ENCODE measurements at places on chromosomes 12 and 14.

DNA sequence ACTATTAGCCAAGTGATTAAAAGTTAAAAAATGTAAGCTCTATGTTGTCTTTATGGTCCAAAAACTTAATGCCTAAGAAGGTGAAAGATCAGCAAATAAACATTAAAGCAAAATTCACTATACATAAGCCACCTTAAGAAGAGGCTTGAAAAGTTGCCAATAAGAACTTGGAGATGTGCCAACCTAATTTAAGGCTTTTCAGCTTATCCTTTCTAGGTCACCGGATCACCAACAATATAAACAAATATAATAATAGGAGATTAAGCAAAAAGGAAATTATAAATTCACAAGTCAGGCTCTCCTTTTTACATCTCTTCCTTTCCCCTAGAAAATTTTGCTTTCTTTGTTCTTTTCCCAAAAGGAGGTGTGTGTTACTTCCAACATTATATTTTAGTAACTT, 30.9 kb downstream of the SLC2A3 start:
- DNase-seq, result no peak

- DNase-seq, result no peak
These were observed 171.8 kb downstream of the DUSP6 start for GRCh38 chr12:89180496-89180895.

DNA sequence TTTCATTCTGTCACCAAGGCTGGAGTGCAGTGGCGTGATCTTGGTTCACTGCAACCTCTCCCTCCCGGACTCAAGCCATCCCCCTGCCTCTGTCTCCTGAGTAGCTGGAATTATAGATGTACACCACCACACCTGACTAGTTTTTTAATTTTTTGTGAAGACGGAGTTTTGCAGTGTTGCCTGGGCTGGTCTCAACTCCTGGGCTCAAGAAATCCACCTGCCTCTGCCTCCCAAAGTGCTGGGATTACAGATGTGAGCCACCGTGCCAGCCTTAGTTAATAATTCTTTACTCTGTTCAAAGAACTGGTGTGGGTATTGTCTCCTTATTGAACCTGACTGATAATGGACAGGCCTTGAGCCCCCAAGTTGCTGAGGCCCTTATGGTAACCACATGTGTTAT, 10.4 kb upstream of the KRT7 start:
- no peak for DNase-seq

GRCh38 chr12:88185988-88186387, 43.9 kb downstream of the TMTC3 start:
- DNase-seq, result peak; percentile 86

GRCh38 chr12:75766263-75767160, 255.1 kb upstream of the KRR1 start:
- peak; percentile 74 for DNase-seq

- DNase-seq, result peak; percentile 36
These were observed 50.0 kb upstream of the STON2 start for GRCh38 chr14:81450100-81450531.

- peak; percentile 79 for DNase-seq
These were observed 124.6 kb downstream of the ERC1 start for GRCh38 chr12:1115484-1116231.

DNA sequence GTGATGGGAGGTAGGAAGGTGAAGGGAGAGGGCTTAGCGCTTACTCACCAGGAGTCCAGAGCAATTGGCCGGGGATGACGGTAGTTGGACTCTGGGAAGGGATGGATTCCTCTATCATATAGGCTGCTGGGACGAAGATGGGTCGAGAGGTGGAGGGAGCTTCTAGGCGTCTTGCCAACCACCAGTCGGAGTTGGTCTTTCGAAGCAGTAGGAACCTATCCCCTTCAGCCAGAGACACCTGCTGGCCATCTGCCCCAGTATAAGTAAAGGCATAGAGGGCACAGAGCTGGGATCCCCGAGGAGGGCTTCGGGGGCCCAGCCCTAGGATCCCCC, 657 bp downstream of the ARHGAP9 start:
- no peak for DNase-seq

DNA sequence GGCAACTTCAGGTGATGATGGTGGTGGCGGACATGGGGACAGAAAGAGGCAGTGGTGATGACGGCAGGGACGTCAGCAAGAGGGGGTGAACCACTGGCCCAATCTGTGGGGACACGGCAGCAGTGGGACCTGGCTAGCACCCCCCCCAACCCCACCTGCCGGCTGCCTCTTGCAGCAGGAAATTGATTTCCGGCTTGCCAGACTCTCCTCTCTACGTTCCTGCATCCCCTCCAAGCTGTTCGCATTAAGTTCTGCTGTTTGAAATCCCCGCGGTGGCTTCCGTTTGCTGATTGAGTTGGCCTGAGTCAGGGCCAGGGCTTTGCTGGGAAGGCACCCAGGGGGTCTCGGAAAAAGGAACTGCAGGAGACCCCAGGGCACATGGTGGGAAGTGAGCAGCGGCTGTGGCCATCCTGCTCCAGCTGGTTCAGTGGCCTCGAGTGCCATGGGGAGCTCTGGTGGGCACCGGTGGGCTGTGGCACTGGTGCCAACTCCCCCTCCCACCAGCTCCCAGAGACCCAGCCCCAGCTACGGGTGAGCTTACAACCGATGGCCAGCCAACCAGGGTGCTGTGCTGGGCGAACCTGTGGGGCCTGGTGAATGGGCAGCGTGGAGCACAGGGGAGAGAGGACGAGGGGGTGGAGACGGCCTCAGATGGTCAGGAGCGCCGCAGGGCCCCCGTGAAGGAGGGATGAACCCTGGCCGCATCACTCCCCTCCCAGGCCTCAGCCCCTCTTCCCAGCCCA, 14.6 kb upstream of the NUDT14 start:
- DNase-seq, result no peak

GRCh38 chr14:51926449-51926848, 62.9 kb upstream of the RTRAF start:
- no peak for DNase-seq

GRCh38 chr14:104292084-104292970, 153.9 kb downstream of the KIF26A start:
- no peak for DNase-seq

DNA sequence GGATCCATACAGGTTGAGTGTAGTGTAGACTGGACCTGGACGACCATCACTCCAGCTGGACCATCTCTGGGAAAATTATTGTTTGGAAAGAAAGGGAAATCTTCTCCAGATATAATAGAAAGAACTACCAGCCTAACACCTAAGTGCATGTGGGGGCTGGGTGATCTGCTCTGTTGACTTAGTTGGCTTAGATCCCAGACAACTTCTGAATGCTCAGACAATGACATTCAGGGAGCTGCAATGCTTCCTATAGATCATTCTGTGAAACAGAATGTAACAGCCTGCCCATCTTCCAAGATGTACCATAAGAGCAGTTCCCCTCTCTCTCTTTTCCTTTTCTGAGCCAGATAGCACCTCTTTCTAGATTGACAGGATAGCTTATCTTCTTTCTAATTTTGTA, 572.8 kb upstream of the STXBP6 start:
- DNase-seq, result no peak

DNA sequence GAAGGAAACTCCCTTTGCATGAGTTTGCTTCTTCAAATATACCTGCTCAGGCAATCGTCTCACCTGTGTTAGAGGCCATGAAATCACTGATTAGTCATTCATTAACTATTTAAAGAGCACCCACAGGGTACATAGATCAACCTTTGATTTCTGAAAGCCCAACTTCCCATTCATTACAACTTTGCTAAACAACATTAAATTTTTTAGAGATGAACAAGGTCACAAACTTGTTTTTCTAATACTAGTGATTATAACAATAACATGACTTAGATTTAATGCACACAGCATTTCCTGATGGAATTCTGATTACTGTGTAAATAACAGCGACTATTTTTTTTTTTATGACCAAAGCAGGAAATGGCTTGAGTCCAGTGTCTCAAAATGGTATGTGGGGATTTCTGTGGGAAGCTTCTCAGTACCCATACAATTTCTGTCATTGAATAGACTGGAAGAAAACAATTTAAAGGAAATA, 5.4 kb upstream of the ERO1A start:
- no peak for DNase-seq

- peak; percentile 9 for DNase-seq
These were observed 61.0 kb upstream of the BTG1 start for GRCh38 chr12:92206596-92206995.

- DNase-seq, result peak; percentile 76
These were observed 34.6 kb downstream of the SPRING1 start for GRCh38 chr12:116703214-116703795.

DNA sequence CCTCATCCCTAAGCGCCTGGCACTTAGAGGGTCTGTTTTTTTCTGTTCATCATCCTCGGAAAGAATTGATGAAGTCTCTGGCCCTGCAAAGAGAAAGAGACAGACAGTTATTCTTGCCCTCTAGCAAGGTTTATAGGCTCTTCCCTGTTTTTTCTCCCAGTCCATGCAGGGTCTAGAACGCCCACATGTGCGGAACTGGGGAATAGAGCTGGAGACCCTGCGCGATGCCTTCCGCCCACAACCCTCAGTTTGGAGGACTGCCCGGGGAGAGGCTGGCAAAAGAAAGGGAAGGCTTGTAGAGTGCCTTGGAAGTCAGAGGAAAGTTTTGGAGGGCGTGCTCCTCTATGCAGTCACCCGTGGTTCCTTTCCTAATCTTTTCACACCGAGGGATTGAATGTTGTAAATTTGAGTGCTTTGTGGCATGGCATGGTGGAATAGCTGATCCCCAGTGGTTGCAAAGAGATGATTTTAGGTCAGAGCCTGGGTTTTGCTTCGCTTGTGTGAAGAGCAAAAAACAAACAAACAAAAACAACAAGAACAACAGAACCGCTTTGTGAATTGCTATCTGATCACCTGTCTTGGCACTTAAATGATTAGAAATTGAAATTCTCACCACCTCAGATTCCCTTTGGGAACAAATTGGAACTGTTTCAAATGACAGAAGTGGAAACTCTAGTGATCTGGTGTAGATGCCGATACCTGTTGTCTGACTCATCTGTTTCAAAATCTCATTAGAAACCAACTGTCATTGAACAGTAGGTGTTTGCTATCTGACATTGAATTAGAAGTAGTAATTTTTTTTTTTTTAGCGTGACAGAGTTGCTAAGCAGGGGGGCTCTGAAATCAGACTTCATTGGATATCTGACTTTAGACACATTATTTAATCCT, 947 bp downstream of the GAS2L3 start:
- peak; percentile 51 for DNase-seq

- DNase-seq, result peak; percentile 26
These were observed 91.9 kb downstream of the ARMH4 start for GRCh38 chr14:58060077-58060476.

DNA sequence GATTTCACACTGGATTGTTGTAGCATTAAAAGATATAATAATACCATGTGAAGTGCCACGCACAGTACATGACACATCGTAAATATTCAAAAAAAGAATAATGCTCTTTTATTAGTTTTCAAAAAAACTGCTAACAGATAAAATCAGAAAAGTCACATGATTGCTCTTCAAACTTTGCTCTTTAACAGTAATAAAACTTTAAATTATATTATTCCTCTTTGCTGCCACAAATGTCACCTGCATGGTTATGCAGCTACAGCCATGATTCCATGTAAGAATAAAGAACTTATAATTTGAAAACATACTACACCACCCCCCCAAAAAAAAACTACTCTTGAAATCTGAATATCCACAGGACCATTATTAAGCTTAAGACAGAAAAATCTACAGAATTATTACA, 90.0 kb downstream of the SLC2A13 start:
- no peak for DNase-seq

DNA sequence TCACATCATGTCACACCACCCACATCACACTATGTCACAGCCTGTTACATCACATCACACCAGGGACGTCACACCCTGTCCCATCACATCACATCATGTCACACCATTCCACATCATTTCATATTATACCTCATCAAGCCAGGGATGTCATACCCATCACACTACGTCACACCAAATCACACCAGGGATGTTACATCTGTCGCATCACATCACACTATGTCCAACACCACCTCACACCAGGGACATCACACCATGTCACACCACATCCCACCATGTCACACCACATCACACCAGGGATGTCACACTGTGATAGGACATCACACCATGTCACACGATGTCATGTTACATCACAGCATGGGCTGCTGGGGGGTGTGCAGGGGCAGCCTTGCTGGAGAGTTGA, 110.6 kb downstream of the TMEM121 start:
- no peak for DNase-seq

- no peak for DNase-seq
These were observed 64.6 kb downstream of the ATG14 start for GRCh38 chr14:55347040-55347439.

DNA sequence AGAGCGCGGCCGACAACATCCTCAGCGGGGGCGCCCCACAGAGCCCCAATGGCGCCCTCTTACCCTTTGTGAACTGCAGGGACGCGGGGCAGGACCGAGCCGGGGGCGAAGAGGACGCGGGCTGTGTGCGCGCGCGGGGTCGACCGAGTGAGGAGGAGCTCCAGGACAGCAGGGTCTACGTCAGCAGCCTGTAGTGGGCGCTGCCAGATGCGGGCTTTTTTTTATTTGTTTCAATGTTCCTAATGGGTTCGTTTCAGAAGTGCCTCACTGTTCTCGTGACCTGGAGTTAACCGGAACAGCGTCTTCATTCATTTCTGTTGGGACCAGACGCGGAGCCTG, 103.8 kb upstream of the FKBP4 start:
- no peak for DNase-seq

GRCh38 chr12:128637642-128638606, 185.8 kb downstream of the SLC15A4 start:
- DNase-seq, result no peak

DNA sequence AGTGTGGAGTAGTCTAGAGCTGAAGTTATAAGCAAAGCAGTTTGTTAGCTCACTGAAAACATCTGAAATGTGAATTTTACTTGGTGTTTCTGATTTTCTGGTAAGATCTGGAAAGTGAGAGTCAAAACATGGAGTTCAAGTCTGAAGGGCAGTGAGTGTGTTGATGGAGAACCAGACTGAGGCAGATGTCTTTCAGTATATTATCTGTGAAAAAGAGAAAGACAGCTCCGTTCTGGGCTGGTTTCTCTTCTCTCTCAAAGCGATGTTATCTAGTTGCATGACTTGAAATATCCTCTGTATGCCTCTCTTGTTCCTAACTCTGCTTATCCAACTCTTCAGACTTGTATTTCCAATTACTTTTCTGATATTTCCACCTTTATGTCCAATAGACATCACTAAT, 381.9 kb upstream of the RGS6 start:
- no peak for DNase-seq

DNA sequence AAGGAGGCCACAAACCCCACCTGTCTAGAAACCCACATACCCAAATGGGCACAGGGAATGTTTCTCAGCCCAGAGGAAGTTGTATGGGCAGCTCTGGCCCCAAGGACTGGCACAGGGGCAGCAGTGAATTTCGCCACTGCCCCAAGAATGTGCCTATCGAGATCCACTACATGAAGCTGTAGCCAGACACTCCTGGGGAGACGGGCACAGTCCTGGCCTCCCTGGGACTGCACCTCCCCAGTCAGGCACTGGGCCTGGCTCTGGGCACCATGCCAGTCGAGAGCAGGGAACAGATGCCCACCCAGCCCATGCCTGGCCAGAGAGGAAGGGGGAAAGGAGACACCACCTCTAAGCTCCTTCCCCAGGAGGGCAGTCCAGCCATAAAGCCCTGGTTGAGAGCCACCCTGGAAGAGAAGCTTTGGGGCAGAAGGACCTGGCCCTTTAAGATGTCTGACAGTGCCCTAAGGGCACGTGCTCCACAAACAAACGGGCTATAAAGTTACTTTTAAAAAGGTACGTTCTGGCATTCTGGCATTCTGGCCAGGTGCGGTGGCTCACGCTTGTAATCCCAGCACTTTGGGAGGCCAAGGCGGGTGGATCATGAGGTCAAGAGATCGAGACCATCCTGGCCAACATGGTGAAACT, 8.4 kb downstream of the ADCY6 start:
- DNase-seq, result no peak
